ENCODE measurements at places on chromosomes 3 and 15.

GRCh38 chr3:113439606-113440005 lies 1.7 kb downstream of the CFAP44 start:
- no peak for DNase-seq

- DNase-seq: no peak
Observed at GRCh38 chr3:81853431-81853830, 92.0 kb upstream of the GBE1 start.

- no peak for DNase-seq
Observed at GRCh38 chr3:183513046-183513706, 42.3 kb downstream of the KLHL6 start.

DNA sequence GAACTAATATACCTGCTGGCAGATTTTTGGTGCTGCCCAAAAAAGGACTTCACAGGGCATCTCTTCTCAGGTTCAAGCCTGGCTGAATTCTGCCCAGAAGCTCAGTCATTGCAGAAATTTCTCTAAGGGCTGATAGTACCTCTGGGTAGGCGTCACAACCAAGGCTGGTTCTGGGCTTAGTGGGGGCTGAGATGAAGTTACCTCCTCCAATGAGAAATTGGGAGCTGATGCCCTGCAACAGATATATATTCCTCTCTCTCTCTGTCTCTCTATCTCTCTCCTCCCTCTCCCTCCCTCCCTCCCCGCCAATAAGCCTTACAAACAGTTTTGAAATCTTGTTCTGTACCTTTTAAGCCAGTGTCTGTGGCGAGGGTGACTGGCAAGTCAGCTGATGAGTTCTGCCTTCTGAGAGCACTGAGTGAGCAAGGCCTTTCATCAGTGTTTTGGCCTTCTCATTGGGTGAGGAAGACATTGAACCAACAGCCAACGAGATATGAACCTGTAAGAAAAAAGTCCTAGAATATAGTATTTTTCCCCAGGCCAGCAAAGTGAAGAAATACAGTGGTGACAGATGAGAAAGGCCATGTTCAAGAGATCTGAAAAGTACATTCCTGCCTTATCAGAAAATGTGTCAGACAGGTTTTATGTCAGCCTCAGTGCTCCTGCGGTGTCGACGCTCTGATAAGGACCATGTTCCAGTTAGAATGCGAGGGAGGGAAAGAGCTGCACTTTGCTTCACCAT lies 45.5 kb downstream of the TMEM39A start:
- no peak for DNase-seq

All from right forelimb (tissue), 1 donor.